Activated CD4-positive, alpha-beta T cell treated with anti-CD3 and anti-CD28 coated beads, Interleukin-2, amount 10 ng/mL, durations not matched to agents 24 days and 14 days (primary cell): ENCODE measurements at places on chromosomes 16 and 17.

GRCh38 chr17:75266316-75267152, 4.5 kb downstream of the MIF4GD start:
- H3K4me1 ChIP-seq = peaks cover 16% of the 10 kb centered on the region
- H3K36me3 ChIP-seq = peaks cover 52% of the 10 kb centered on the region
- H3K27ac ChIP-seq = no peak overlapping the region
- DNase-seq = no peak

DNA sequence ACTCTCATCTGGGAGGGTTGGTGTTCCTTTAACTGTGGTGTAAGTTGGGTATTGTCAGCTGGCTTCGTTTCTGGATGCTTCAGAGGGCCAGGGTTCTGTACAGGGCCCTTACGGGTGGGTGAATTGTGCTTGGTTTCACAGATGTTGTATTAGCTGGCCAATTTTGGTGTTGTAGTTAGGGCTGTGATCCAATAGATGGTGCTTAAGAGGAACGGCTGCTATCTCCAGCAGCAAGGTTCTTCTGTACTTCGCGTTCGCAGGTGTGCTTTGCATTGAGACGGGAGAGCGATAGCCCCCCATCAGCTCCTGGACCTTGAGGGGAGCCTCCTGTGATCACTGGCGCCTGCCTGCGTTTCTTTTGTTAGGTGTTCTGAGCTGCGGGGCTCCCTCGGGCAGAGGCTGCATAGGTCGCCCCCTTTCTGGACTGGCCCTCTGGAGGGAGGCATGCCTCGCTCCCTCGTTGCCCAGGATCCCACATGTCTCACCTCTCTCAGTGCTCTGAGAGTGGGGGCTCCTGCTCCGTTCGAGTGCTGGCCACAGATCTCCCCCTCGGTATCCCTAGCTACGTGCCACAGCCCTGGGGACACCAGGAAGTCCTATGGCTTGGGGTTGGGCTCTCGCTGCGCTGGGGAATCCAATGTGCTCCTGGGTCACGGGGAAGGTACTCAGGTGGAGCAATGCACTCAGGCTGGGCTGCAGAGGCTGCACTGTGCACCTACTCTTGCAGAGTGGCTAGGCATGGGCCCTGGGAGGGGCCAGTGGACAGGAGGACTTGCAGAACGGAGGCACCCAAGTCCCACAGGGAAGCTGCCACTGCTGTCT, 837 bp upstream of the PRDM7 start:
- peaks cover 18% of the 10 kb centered on the region for H3K27me3 ChIP-seq
- peak overlapping the region; percentile 91 for H3K27ac ChIP-seq
- peaks cover 30% of the 10 kb centered on the region for H3K4me1 ChIP-seq
- peak overlapping the region; percentile 82 for H3K4me3 ChIP-seq
- DNase-seq = no peak
- H3K36me3 ChIP-seq = no peaks in the 10 kb centered on the region

DNA sequence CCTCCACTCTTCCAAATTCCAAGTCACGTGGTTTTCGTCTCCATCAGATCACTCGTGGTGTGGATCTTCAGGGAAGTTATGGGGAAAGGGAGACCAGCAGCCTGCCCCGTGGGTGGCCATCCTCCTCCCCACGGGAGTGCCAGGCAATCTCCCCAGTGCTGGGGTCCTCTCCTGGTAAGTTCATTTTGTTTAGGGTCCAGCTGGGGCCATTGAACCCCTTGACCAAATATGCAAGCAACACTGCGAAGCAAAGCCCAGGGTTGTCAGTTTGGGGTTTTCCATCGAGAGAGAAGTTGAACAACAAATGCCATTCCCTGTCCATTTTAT, 4.1 kb upstream of the LCMT1 start:
- peak overlapping the region; percentile 94 for H3K27ac ChIP-seq
- DNase-seq = peak; percentile 58
- H3K4me3 ChIP-seq = peak overlapping the region; percentile 96

DNA sequence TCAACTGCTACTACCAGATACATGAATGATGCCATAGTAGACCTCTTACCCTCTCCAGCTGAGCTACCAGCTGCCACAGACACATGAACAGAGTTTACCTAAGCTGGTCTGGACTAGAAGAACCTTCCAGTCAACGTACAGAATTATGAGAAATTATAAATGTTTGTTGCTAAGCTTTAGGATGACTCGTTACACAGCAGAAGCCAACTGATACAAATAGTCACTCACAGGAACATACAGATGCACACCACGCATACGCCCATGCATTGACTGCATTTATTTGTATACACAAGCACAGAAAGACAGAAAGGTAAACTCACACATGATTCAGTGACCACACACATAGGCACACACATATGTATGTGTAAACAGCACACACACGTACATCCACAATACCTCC, 164.6 kb downstream of the SALL1 start:
- no peak for DNase-seq

GRCh38 chr17:72952220-72952619, 140.3 kb downstream of the SLC39A11 start:
- peaks cover 1% of the 10 kb centered on the region for H3K4me1 ChIP-seq
- H3K27ac ChIP-seq = no peak overlapping the region
- no peak overlapping the region for H3K4me3 ChIP-seq
- H3K27me3 ChIP-seq = no peaks in the 10 kb centered on the region

GRCh38 chr17:61443475-61443882, 8.7 kb upstream of the TBX4 start:
- DNase-seq = no peak
- peaks cover 45% of the 10 kb centered on the region for H3K27me3 ChIP-seq
- no peaks in the 10 kb centered on the region for H3K4me1 ChIP-seq
- H3K4me3 ChIP-seq = no peak overlapping the region

DNA sequence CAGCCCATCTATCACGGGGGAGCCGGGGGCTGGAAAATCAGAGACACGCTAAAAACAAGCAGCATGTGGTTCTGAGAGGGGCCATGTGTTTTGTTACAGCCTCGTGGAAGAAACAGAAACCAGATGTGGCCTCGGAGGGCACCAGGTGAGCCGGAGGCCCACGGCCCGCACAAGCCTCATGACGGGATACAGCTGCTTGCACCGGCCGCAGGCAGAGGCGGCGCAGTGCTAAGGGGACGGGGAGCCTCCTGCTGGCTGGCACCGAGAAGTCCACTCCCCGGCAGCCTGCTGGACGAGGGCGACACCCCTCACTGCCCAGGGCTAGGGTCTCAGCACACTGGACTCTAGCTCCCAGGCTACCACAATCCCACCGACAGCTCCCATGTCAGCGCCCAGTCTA, 19.2 kb downstream of the NDUFAF8 start:
- no peaks in the 10 kb centered on the region for H3K27me3 ChIP-seq
- H3K27ac ChIP-seq = no peak overlapping the region
- peaks cover 7% of the 10 kb centered on the region for H3K4me1 ChIP-seq
- H3K4me3 ChIP-seq = no peak overlapping the region
- peaks cover 10% of the 10 kb centered on the region for H3K36me3 ChIP-seq

DNA sequence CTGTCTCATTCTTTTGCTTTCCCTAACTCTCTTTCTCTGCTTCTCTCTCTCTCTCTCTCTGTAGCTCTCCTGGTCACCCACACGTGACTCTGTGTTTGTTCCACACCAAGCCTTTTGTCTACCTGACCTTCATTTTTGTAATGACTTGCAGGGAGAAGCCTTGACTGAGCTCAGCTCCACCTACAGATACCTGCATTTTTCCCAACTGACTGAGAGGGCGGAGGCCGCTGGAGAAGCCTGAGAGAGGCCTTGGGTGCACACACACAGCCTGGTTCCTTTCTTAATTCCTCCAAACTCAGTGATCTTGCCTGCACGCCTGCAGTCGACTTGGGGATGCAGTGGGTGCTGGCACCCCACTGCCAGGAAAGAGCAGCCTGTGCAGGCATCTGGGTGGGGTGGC, 68.8 kb downstream of the LYRM1 start:
- peaks cover 2% of the 10 kb centered on the region for H3K4me1 ChIP-seq
- no peaks in the 10 kb centered on the region for H3K36me3 ChIP-seq
- no peak for DNase-seq
- H3K27ac ChIP-seq = no peak overlapping the region
- no peak overlapping the region for H3K4me3 ChIP-seq

GRCh38 chr17:55420067-55420775, 1.4 kb downstream of the MMD start:
- peak overlapping the region; percentile 92 for H3K4me3 ChIP-seq
- peak overlapping the region; percentile 95 for H3K27ac ChIP-seq
- H3K27me3 ChIP-seq = peaks cover 22% of the 10 kb centered on the region
- peak; percentile 86 for DNase-seq
- peaks cover 25% of the 10 kb centered on the region for H3K36me3 ChIP-seq

DNA sequence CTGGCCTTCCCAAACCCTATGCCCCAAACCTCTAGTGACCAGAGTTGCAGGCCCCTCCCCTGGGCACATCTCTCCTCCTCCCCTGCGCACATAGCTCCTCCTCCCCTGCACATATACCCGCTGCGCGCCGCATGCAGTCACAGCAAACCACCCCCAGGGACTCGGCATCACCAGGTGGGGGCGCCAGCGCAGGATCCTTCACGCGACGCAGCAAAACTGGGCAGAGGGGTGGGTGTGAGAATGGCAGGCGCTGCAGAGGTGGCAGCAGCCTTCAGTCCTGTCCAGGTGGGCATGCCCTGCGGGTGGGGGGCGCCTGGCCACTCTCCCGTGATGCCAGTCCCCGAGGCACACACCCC, 5.6 kb downstream of the CORO6 start:
- peak overlapping the region; percentile 83 for H3K4me3 ChIP-seq
- peak; percentile 97 for DNase-seq
- peaks cover 38% of the 10 kb centered on the region for H3K4me1 ChIP-seq
- H3K27me3 ChIP-seq = peaks cover 6% of the 10 kb centered on the region
- peak overlapping the region; percentile 93 for H3K27ac ChIP-seq

GRCh38 chr17:75152922-75153779, 1.2 kb downstream of the JPT1 start:
- peaks cover 17% of the 10 kb centered on the region for H3K36me3 ChIP-seq
- peak; percentile 81 for DNase-seq
- peak overlapping the region; percentile 96 for H3K27ac ChIP-seq

GRCh38 chr16:85780281-85780680, 19.1 kb downstream of the EMC8 start:
- H3K36me3 ChIP-seq = peaks cover 34% of the 10 kb centered on the region
- no peak overlapping the region for H3K27ac ChIP-seq
- no peak for DNase-seq
- peaks cover 3% of the 10 kb centered on the region for H3K4me1 ChIP-seq
- no peak overlapping the region for H3K4me3 ChIP-seq

GRCh38 chr17:2854143-2855055, 58.2 kb downstream of the RAP1GAP2 start:
- H3K27ac ChIP-seq = no peak overlapping the region
- H3K4me1 ChIP-seq = peaks cover 9% of the 10 kb centered on the region
- peak overlapping the region; percentile 80 for H3K4me3 ChIP-seq
- no peaks in the 10 kb centered on the region for H3K36me3 ChIP-seq

DNA sequence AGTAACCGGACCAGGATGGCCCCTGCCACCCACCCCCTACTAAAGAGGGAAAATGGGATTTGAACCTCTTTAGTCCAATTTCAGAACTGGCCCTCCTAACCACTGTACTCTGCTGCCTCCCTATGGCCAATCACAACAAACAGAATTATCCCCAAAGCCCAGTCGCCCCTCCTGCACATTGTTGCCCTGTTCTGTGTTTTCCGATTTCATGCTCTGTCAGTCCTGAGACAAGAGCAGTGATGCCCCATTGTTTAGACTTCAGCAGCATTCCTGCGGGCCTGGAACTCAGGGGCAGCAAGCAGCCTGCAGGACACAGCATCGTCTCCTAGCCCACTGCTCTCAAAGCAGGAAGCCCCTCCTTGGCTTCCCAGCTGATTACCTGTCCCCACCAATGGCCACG, 20.5 kb upstream of the KLHL11 start:
- no peak overlapping the region for H3K4me3 ChIP-seq
- no peaks in the 10 kb centered on the region for H3K4me1 ChIP-seq
- peak; percentile 62 for DNase-seq
- H3K27me3 ChIP-seq = no peaks in the 10 kb centered on the region
- H3K27ac ChIP-seq = no peak overlapping the region

DNA sequence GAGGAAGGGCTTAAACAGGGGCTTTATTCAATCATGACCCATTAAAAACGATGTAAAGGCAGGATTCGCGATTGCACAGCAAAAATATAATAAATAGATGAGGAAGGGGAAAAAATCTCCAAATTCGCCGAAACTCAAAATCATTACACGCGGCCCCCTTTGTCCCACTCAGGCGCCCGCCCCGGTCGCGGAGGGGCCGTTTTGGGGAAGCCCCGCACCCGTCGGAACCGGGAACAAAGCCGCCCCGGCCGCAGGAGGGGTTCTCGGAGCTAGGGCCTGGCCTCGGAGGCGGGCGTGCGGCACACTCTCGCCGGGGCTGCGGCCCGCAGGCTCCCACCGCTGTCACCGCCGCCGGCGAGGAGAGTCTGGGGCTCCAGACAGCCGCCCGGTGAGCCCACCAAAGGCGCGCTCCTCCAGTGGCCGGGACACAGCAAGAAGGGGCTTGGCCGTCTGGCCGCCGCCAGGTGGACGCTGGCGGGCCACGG, 521 bp downstream of the C16orf87 start:
- H3K36me3 ChIP-seq = peaks cover 13% of the 10 kb centered on the region
- DNase-seq = peak; percentile 83
- H3K4me3 ChIP-seq = peak overlapping the region; percentile 95
- peaks cover 17% of the 10 kb centered on the region for H3K27me3 ChIP-seq
- H3K4me1 ChIP-seq = peaks cover 31% of the 10 kb centered on the region

DNA sequence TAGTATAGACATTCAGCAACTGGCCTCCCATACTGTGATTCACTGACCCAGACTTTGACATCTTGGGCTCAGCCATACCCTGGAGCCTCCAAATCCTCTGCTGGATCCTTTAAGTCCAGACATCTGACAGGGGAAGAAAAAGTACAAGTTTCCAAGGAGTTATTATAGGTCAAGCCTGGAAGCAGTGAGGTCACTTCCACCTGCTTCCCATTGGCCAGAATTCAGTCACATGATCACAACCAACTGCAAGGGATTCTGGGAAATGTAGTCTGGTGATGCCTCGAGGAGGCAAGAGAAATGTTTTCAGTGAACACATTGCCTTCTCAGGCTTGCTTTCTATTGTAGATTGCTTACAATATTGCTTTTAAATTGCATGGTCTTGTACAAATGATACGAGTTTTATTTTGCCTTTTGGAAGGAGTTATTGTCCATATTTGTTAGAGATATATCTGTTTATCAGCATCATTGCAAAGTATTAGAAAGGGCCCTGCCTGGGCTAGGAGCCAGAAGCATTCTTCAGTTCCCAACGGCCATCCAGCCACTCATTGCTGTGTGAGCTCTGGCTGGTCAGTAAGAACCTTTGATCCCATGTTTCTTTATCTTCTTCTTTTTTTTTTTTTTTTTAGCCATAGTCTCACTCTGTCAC, 696.9 kb downstream of the WWOX start:
- no peak overlapping the region for H3K4me3 ChIP-seq
- no peaks in the 10 kb centered on the region for H3K36me3 ChIP-seq
- peak; percentile 76 for DNase-seq
- H3K4me1 ChIP-seq = peaks cover 21% of the 10 kb centered on the region
